ENCODE measurements at places on chromosomes 5 and 9.

- no peak for DNase-seq
Measured at GRCh38 chr9:136470356-136470755, 12.5 kb downstream of the SEC16A start.

DNA sequence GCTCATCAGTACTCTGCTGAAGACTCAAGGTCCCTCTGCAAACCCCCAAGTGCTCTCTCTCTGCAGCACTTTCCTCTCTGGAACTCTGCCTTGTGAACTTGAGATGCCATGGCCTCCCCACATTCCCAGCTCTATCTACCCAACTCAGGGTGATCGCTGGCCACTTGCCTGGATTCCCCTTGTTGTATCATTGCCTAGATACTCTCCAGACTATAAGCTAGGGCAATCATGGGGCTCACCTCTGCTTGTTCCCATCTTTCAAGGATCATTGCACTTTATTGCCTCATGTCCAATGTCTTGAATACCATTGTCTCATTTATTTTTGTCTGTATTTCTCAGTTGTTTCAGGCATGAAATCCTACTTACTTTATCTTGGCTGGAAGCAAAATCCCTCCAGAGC, 144.1 kb downstream of the PLPPR1 start:
- DNase-seq: no peak

- DNase-seq: no peak
Measured at GRCh38 chr9:137294681-137295237, 7.3 kb downstream of the NRARP start.

- no peak for DNase-seq
Measured at GRCh38 chr9:109281518-109281917, 39.3 kb downstream of the EPB41L4B start.

- DNase-seq: no peak
Measured at GRCh38 chr5:169410996-169411783, 110.3 kb upstream of the SLIT3 start.

DNA sequence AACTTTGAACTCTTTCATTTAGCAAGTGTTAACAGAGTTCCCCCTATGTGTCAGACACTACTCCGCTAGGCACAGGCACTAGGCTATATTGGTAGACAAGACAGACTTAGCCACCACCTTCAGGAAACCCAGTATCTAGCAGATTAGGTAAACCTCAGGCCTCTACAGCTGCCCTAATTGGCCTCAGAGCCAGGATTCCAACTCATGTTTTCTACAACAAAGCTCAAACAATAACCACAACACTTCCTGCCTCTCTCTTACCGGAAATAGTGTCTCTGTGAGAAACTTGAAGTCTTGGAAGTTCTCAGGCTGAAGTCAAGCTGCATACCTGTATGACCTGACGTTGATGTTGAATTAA, 116.6 kb upstream of the SLC44A1 start:
- DNase-seq: peak; percentile 92

GRCh38 chr5:98454904-98455303, 318.6 kb upstream of the RGMB start:
- DNase-seq: no peak

DNA sequence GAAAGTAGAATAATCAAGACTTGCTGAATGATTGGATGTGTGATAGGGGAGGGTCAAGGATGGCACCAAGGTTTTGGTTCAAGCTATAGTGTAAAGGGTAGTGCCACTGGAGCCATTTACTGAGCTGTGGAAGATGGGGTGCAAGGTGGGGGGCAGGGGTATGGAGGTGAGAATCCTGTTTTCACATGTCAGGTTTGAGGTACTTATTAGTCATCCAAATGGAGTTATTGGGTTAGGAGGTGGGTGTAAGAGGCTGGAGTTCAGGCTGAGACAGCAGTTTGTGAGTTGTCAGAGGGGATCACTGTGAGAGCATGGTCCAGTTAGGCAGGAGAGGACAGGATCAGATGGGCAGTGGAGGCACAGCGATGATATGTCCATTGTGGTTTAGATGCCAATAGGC, 8.9 kb downstream of the PCBD2 start:
- DNase-seq: no peak

- DNase-seq: peak; percentile 78
Measured at GRCh38 chr5:378301-378891, 56.9 kb downstream of the AHRR start.

- no peak for DNase-seq
Measured at GRCh38 chr9:132876849-132877248, 1.2 kb downstream of the AK8 start.

- DNase-seq: no peak
Measured at GRCh38 chr9:136290508-136291000, 13.3 kb downstream of the CCDC187 start.

GRCh38 chr5:157571357-157571827, 4.2 kb downstream of the ADAM19 start:
- peak; percentile 83 for DNase-seq

GRCh38 chr5:177489119-177489716, 8.2 kb downstream of the PDLIM7 start:
- no peak for DNase-seq

DNA sequence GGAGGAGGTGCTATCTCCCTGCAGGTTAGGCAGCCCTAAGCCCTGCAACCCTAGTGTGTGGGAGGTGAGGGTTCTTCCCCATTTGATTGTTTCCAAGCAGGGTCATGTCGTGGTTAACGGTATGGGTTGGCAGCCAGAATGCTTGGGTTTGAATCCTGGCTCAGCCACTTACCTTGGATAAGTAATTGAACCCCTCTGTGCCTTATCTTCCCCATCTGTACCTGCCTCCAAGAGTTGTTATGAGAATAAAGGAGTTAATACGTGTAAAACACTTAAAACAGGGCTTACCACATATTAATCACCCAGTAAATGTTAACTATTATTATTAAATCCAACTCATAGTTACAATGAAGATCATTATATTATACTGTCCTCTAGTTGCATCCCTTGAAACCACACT, 52.2 kb upstream of the SPATA31E1 start:
- DNase-seq: no peak

DNA sequence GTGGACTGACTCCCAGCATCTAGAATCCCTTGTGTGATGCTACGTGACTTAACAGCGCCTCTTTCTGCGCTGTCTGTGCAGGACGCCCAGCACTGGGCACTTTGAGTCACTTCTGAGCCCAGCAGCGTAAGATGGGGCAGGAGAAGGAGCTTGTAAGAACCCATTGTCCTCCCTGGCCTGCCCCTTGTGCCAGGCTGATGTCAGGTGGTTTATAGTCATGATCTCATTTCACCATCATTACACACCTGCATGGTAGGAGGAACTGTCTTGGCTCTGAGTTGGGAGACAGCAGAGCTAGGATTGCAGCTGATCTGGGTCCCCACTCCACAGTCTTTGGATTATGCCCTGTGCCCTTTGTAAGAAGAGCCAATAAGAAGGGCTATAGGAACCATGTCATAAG, 12.2 kb downstream of the ERGIC1 start:
- DNase-seq: no peak

DNA sequence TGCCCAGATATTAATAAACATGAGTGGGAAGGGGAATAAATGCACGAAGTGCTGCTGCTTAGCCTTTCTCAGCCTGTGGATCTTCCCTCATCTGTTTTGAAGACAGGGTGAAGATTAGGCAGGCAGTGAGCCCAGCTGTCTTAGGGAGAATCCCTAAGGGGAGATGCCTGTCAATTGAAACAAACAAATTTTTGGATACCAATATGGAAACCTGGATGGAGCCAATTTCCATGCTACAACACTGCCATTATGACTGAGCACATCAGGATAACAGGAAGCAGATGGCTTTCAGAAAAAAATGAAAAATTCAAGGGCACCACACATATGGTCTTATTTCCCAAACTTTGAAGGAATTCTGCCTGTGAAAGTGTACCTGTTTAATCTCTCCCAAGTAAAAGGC, 80.3 kb downstream of the HMHB1 start:
- no peak for DNase-seq

GRCh38 chr9:107131108-107131799, 151.8 kb upstream of the RAD23B start:
- DNase-seq: no peak

DNA sequence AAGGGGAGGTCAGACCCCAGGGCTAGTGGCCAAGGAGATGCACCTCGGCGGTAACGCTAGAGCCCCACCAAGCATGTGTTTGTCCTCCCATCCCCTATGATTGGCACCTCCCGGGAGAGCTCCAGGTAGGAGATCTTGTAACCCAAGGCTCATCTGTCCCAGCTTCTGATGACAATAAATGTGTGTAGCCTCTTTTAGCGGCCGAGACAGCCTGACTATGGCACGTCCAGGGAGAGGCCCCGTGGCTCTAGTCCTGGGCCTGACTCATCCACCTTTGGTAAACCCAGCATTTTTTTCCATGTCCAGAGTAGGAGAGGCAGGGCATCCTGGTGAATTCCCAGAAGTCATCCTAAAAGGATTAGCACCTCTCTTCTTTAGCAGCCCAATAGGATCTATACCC, 39.2 kb downstream of the IRF1 start:
- no peak for DNase-seq

- DNase-seq: no peak
Measured at GRCh38 chr5:43627028-43627427, 24.0 kb downstream of the NNT start.

DNA sequence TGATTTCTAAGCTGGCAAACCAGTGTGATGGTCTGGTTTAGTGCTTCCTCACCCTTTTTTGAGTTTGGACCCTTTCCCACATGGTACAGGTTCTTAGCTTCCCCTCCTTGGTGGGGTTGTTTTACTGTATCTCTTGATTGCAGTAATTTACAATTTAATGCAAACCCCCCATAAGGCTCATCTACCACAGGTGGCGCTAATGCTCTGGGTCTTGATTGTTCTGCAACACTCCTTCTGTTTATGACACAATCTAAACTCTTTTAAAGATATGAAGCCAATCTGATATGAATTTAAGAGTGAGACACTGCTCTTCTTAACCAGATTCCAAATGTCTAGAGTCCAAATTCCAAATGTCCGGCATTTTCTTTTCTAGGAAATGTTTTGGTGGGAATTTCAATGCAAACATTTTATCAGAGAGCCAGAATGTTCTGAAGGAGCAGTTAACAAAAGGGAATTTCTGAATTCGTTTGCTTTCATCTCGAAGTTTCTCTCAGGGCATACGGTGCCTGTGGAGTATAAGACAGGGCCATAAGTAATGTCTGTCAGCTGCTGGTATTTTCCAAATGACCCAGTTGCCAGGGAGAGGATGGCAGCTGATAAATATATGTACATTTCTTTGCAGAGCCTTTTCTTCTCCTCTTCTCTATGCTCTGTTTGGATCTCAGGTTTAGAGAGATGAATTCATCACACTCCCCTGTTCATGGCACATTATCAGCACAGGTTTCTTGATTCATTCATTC, 246.8 kb downstream of the ARHGAP26 start:
- DNase-seq: peak; percentile 82

DNA sequence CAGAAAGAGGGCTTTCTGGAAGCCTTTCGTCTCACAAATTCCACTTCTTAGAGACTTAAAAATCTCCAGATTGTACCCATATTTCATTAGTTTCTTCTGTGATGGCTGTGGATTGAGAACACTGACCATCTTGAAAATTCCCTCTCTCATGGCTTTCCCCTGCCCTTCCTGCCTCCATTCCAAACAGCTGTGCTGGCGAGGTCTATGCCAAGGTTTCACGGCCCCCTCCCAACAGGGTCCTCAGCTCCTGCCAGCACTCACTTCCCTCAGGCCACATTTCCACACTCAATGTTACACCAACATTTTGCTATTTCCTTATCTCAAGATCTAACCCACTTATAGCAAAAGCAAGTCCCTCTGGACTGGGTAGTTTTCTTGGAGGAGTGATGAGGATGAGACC, 40.3 kb upstream of the EQTN start:
- no peak for DNase-seq

Measured in activated CD4-positive, alpha-beta T cell treated with anti-CD3 and anti-CD28 coated beads, Interleukin-2, amount 10 ng/mL, durations not matched to agents 24 days and 14 days (primary cell).